ENCODE measurements at places on chromosomes 7 and 10.
A peak's percentile ranks its signal among the peaks of the same experiment; 100 is the strongest.

DNA sequence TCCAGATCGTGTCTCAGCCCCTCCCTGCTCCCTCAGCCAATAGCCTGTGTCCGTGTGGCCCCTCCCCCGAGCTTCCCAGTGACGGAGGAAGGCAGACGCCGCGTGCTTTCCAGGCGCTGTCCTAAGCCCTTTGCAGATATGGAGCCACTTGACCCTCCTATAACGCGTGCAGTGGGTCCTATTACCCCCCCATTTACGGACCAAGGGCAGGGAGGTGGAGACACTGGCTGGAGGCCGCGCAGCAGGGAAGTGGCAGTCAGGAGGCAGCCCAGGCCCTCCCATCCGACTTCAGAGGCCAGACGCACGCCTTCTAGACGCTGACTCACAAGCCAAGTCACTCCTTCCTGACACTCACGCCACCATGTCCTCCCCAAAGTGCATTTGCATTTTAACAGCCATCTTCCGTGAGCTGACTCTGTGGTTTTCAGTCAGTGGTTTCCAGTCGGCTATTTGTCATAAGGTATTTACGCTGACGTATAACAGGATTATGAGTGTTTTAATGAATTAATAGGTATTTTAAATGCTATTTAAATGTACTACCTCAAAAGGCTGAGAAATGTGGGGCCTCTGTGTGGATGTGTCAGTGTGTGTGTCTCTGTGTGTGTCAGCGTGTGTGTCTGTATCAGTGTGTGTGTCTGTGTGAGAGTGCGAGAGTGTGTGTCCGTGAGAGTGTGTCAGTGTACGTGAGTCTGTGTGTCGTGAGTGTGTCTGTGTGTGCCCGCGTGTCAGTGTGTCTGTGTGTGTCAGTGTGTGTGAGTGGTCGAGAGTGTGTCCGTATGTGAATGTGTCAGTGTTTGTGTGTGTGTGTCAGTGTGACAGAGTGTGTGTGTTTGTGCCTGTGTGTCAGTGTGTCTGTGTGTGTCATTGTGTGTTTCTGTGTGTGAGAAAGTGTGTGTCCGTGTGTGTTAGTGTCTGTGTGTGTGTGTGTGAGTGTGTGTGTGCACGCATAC is 92.0 kb upstream of the INSIG1 start:
- peak; percentile 75 for DNase-seq

DNA sequence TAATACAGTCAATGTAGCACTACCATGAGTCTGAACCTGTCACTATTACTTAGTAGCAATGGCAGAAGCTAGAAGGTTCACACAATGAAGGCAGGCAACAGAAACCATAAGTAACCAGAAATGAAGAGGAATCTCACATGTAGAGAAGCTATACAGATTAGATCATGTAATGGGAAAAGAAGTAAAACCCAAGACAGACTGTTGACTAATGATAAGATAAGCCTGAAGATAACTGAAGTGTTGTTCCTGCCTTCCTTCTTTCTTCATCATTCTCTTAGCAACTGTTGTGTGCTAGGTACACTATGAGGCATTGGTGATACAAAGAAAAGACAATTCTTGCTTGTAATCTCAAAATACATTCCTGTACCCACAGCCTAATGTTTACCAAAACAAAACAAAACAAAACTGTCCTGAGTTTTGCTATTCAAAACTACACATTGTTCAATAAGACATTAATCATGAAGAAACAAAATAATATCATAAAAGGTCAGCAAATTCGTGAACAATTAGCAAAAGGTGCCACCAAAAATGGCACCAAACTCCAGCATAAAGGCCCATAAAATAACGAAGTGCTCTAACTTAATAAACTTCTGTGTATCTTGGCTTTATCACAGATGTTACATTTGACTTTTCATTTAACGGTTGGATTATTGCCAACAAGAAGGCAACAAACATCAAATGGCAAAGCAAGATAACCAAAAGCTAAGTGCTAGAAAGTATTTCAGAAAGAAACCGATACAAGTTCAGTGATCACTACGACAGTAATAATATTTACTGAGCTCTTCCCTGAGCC is 27.1 kb downstream of the ZNF800 start:
- DNase-seq: no peak

DNA sequence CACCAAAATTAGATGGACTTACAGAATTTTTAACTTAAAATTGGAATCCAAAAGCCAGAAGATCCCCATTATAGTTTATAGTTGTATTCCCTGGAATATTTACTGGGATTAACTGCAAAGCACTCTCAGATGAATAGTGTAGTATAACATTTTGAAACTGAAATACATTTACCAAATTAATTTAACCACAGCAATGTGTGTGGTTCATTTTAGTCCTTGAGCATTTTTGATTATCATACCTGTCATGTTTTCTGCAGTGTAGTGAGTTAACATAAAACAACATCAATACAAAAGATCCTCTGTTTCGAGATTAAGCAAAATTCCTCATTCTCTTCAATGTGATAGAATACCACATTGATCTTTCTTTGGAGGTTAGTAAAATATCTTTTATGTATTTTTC is 3.7 kb downstream of the VIM start:
- DNase-seq: no peak

DNA sequence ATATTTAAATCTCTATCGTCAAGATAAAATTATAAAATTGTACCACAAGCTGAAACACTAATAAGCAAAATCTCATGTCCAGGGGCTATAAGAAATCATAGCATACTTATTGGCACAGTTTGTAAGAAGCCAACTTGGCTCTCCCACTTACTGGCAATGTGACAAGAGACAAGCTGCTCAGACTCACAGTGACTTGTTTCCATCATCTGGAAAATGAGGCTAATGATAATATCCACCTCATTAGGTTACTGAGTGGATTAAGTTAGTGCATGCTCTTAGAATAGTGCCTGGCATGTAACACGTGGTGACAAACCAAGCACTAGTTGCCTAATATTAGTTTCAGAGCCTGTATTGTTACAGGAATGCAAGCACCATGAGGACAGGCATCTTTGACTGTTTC is 234.4 kb downstream of the GLI3 start:
- DNase-seq: no peak

- no peak for DNase-seq
Observed at GRCh38 chr10:36989233-36989632, 136.2 kb upstream of the ANKRD30A start.

GRCh38 chr10:12668634-12669033 is 319.3 kb downstream of the CAMK1D start:
- DNase-seq: no peak

DNA sequence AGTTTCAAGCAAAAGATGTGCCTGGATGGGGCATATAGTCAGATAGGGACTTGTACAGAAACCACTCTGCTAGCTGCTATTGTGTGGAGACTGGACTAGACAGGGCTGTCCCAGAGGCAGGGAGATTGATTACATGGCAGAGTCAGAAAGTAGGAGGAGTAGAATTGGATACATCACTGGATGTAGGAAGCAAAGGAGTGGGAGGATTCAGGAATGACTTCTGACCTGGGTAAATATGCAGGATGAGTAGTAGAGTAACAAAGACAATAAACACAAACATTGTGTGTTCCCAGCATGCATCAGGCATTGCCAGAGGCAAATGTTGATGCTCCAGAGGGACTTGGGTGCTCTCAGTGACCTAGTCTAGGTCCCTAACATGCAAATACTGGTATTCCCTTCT is 30.9 kb upstream of the MAT1A start:
- DNase-seq: no peak

- no peak for DNase-seq
Observed at GRCh38 chr7:92547579-92547978, 19.0 kb downstream of the RBM48 start.

DNA sequence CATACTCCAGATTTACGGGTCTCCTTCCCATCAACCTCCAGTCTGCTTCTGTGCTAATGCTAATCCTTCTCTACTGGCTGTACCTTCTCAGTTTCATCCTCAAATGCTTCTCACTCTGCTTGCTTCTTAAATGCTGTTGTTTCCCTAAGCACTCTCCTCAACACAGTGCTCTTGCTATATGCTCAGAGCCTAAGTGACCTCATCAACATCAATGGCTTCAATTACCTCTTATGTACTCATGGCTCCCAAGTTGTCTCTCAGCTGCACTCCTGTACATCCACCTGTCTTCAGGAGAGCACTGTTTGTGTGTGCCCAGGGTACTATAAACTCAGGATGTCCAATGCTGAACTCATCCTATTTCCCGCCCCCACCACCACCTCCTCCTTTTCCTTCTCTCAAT is 22.5 kb downstream of the ELAPOR2 start:
- DNase-seq: no peak

GRCh38 chr10:71763352-71764127 is 9.8 kb downstream of the VSIR start:
- no peak for DNase-seq

GRCh38 chr7:131300572-131301466 is 26.9 kb upstream of the MKLN1 start:
- no peak for DNase-seq

GRCh38 chr7:142948603-142949002 is 9.3 kb downstream of the LLCFC1 start:
- no peak for DNase-seq

GRCh38 chr10:125038637-125039036 is 96.7 kb downstream of the ZRANB1 start:
- no peak for DNase-seq

DNA sequence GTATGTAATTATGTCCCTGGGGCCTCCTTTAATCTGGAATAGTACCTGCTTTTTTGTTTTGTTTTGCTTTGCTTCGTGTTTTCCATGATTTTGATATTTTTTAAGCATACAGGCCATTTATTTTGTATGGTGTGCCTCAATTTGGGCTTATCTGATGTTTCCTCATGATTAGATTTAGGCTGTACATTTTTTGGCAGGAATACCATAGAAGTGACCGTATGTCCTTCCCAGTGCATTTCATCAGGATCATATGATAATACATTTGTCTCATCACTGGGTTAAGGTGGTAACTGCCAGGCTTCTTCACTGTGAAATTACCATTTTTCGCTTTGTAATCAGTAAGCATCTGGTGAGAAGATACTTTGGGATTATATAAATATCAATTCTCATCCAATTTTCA is 117.8 kb upstream of the SAMD8 start:
- DNase-seq: no peak

DNA sequence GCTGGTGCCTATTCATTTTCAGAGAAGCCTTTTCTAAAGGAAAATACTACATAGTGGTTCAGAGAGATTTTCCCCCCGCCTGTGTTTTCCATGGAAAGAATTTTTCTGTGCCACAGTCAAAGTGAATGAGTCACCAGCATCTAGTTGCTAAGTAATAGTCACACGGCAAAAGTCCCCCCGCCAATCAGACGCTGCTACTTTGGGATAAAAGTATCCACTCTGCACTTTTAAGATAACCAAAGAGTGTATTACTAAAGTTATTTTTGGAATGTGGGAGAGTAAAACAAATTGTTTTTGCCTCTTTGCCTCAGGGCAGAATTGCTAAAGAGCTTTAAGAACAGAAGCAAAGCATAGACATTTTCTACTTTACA is 23.5 kb downstream of the ABLIM1 start:
- no peak for DNase-seq

GRCh38 chr7:148458263-148458662 is 132.3 kb upstream of the C7orf33 start:
- no peak for DNase-seq

GRCh38 chr10:3902809-3903410 is 117.9 kb upstream of the KLF6 start:
- no peak for DNase-seq

- no peak for DNase-seq
Observed at GRCh38 chr7:135827391-135827790, 78.8 kb upstream of the FAM180A start.

DNA sequence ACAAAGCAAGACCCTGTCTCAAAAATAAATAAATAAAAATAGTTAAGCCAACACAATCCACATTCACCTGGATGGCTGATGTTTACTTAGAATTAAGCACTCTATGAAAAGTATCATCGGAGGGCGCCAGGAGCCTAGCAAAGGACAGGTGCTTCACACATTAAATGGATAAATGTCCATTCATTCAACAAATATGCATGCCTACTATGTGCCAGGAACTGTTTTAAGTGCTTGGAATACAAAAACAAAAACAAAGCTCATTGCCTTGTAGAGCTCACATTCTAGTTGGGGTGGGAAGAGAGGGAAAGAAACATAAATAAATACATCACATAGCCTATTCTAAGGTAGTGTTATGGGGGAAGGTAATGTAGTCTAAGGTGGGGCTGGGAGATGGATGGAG is 4.1 kb downstream of the BAIAP2L1 start:
- DNase-seq: no peak

DNA sequence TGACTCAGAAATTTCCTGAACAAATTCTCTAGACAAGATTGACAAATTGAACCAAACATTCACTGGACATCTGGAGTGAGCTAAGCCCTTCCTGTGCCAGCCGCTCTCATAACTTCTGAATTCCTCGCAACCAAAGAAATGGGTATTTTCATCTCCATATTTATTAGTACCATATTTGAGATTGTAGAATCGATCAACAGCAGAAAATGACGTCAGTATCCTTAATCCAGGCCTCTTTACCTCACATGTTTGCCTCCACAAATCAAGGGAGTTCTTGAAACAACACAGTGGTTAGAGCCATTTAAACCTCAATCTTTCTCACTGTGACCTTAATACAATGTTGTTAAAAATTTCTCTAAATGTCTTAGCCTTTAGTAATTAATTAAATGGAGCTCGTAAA is 735.6 kb upstream of the SORCS1 start:
- DNase-seq: no peak

GRCh38 chr7:157903710-157904109 is 566.9 kb downstream of the DNAJB6 start:
- no peak for DNase-seq
